ENCODE measurements at places on chromosomes 1 and 21.

- DNase-seq, result no peak
Measured at GRCh38 chr1:210311726-210312493, 16.8 kb upstream of the HHAT start.

GRCh38 chr1:166952002-166952746, 23.2 kb downstream of the ILDR2 start:
- DNase-seq, result peak; percentile 82

- DNase-seq, result peak; percentile 9
Measured at GRCh38 chr21:46617267-46618051, 12.6 kb upstream of the S100B start.

GRCh38 chr1:93142161-93142560, 38.1 kb downstream of the TMED5 start:
- DNase-seq, result no peak

DNA sequence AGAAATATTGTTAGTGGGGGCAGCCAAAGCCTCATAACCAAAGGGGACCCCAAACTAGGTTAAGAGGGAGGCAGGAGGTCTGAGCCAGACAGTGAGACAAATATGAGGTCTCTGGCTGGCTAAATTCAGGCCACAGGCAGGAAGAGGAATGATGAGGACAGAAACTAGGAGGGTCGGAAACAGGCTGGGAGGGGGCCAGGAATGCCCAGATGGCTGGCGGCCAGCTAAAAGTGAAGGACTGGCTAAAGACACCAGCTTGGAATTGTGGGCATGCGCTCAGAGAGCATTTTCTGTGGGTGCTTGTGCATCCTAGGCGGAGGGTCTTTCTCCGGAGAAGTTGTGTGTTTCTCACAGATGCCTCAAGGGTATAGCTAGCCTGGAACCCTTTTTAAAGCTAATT, 77.0 kb downstream of the PGM1 start:
- no peak for DNase-seq

DNA sequence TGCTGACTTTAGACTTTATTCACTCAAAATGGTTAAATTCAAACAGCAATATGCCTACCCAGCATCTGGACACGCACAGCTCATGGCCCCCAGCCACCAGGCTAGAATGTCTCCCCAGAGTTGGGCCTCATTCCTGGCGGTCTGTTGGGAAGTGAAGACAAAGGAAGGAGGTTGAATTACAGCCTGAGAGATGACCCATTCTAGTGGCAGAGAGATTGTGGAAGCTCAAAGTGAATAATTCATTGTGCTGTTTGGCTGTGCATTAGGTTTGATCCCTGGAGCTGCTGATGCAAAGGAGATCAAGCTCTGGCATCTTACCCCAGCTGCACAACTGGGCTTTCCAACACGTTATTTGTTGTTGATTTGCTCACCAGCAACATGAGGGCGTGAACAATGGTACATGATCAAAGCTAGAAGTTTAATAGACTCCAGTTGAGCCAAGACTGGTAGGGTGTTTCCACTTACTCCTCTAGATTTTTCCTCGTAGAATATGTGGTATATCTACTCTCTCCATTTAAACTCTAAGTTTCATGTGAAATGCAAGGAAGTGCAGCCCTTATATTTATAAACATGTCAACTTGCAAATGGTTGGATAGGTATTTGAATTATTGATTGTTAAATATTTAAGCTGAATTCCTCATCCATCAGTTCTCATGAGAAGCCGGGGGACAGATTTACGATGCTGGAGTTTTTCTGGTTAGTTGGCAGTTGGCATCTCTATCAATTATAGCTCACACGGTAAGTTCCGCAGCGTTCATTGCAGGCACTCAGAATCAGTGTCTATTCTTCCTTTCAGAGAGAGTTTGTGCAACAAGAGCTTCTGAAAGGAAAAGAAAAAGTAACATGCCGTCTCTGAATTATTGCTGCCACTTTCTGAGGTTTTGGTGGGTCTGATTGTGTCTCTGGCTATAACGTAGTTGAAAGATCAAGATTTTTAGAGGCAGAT, 222.7 kb downstream of the TM2D1 start:
- DNase-seq, result no peak

DNA sequence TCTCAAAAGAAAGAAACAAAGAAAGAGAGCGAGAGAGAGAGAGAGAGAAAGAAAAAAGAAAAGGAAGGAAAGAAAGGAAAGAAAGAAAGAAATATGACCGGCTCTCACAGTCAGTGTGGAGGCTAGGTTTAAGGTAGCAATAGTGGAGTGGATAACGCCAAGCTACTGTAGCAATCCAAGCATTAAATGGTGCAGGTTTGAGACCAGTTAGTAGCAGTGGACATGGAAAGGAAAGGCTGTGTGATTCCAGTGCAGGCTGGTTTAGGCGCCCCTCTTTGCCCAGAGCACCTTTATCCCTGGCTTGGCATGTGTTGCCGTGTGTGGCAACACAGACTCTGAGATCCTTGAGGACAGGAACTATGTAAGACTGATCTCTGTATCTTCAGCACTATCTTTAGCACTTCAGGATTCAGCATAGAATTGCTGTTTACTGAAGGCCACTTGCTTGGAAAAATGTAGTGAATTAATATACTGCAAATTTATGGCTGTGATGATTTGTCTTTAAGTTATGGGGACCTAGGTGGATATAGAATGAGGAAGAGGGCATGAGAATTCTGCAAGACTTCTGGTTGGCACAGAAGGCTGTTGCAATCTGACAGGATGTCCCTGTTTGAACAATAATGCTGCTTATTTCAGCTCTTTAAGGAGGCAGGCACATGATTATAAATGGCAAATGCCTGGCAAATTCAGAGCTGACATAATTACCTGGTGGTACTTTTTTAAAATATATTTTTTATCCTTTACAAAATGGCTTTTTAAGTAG, 10.8 kb upstream of the OSBPL9 start:
- no peak for DNase-seq
